ENCODE measurements at places on chromosomes 7 and 10. TPM values are rescaled to one million over a fixed set of nuclear protein-coding genes. Genes with fewer than 3 reads are reported as not detected.

The IFIT2 gene
- total RNA-seq, result 9.9 TPM

The HSPA12A gene
- total RNA-seq, result 13.9 TPM

The MSMB gene
- total RNA-seq, result not detected

The RINT1 gene
- 27.5 TPM for total RNA-seq

The ZNF736 gene
- total RNA-seq, result 17.7 TPM

The CTTNBP2 gene
- 0.65 TPM for total RNA-seq

The PALD1 gene
- total RNA-seq, result 1.8 TPM

The MYH16 gene
- not detected for total RNA-seq

The PDE1C gene
- 23.3 TPM for total RNA-seq

The GDF2 gene
- total RNA-seq, result not detected

The ASCC1 gene
- total RNA-seq, result 42.7 TPM

The IGF2BP3 gene
- total RNA-seq, result 0.26 TPM

Data from articular chondrocyte of knee joint (primary cell).